ENCODE measurements at places on chromosomes 3 and 15.

- DNase-seq: no peak
Measured at GRCh38 chr15:26115229-26115943, 252.3 kb upstream of the ATP10A start.

DNA sequence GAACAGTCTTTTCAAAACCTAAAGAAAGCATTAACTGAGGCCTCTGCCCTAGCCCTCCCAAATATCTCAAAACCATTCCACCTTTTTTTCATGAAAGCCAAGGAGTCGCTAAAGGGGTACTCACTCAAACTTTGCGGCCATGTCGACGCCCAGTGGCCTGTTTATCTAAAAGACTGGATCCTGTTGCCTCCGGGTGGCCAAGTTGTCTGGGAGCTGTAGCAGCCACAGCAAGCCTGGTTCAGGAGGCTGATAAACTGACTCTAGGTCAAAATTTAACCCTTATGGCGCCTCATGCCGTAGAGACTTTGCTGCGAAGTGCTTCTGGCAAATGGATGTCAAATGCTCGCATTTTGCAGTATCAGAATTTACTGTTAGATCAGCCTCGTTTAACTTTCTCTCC lies 39.5 kb downstream of the ZBTB11 start:
- no peak for DNase-seq

DNA sequence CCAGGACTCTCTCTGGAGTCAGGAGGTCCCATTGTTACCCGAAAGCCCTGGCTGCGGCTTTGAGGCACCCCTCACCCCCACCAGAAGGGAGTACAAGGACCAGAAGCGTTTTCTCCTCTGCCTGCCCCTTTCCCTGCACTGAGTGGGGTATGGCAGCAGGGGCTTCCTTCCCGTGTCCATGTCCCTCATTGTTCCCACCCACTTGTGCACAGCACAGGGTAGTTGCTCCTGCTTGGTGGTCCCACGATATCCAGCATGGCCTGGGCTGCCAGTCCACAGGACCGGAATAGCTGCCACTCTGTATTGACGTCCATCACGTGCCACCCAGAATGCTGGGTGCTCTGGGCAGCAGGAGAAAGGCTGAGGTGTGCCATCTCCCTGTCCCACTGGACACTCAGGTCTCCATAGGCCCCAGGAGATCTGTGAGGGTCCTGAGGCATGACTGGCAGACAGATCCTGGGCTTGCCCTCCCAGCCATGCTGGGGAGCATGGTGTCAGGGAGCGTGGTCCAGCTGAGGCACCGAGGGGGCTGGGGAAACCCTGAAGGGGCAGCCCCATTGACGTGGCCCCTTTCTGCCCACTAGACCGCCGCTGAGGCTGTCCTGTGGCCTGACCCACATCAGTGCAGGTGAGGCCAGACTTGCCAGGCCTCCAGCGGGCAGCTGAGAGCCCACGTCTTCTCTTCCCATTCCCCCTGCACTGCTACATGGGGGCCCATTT lies 45.3 kb upstream of the SEC22A start:
- DNase-seq: no peak

DNA sequence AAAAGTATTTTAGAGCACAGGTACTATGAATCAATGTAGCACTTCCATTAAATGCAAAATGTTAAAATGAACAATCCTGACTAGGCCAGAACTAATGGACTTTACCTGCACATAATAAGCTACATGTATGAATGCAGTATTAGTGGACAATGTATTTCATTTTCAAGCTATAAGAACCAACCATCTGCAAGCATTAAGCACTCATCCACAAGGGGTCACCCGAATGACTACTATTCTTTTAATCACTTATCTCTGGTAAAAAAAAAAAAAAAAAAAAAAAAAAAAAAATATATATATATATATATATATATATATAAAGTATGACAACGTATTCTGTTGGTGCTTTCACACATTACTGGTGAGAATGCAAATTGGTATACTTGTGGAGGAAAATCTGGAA lies 7.2 kb downstream of the HERC1 start:
- DNase-seq: no peak

DNA sequence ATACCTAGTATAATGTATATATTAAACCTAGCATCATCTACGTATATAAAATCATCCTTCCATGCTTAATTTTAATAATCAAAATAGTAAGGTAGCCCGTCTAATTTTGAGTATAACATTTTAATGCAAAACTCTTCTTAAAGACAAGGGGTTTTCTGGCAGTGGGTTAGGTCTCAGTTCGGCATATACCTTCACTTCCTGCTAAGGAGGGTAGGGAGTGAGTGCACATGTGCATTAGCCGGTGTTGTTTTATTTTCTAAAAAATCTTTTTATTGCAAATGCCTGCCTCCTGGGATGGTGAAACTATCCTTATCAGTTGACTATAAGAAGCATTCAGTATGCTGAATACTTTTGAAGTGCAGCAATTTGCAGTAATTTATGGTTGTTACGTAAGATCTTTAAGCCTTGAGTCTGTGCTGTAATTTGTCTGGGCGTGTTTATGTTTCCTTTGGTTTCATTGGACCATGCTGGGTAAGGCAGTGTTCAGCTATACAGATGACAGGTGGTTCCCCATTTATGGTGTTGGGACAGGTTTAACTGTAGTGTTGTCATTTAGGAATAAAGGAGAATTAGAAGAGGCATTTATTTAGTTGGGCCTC lies 11.7 kb downstream of the ARHGEF26 start:
- DNase-seq: no peak

DNA sequence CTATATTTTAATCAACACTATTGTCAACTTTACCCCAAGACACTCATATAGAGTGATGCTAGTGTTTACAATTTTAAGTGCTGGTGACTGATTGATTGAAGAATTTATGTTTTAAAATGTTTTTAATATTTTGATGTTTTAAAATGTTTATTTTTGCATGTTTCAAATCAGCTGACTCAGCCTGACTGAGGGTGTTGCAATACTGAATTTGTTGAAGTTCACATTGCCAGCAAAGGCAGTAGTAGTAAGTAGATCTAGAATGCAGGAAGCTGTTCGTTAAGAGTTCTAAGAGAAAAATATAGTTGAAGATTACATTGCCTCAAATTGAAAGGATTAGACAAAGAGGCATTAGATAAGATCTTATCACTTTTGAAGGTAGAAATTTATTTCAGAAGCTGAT lies 977.6 kb downstream of the IGSF11 start:
- no peak for DNase-seq

DNA sequence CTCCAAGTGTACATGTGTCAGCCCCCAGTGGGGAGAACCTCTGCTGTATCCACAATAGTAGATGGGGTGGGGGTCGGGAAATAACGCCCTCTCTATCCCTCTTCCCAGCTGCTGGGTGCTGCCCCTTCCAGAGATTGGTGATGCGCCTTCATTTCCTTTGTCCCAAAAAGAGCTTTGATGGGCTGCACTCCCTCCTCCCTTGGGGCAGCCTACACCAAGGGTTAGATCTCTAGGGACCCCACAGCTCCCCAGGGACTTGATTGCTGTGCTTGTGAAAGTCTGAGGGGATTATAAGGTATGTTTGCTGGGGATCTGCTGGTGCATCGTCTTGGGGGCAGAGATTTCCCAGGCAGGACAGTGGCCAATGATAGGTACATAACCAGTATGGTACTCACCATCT lies 105.3 kb downstream of the UNC13C start:
- no peak for DNase-seq

- DNase-seq: no peak
Measured at GRCh38 chr15:86322629-86323028, 243.0 kb downstream of the AGBL1 start.

DNA sequence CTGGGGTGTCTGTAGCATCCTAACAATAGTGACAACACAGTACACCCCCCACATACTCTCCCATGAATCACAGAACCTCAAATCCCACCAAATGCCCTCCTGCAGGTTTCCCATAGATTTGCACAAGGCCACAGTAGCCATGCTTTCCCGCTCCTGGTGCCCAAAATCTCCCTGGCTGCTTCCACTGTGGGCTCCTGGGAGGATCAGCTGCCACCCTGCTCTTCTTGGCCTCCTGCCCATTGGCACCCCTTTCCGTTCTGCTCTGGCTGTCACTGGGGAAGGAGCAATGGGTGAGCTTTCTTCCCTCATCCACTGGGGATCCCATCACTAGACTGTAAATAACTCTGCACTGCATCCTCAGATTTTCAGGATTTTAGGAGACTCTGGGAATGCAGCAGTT lies 92.1 kb upstream of the SLC24A5 start:
- no peak for DNase-seq

DNA sequence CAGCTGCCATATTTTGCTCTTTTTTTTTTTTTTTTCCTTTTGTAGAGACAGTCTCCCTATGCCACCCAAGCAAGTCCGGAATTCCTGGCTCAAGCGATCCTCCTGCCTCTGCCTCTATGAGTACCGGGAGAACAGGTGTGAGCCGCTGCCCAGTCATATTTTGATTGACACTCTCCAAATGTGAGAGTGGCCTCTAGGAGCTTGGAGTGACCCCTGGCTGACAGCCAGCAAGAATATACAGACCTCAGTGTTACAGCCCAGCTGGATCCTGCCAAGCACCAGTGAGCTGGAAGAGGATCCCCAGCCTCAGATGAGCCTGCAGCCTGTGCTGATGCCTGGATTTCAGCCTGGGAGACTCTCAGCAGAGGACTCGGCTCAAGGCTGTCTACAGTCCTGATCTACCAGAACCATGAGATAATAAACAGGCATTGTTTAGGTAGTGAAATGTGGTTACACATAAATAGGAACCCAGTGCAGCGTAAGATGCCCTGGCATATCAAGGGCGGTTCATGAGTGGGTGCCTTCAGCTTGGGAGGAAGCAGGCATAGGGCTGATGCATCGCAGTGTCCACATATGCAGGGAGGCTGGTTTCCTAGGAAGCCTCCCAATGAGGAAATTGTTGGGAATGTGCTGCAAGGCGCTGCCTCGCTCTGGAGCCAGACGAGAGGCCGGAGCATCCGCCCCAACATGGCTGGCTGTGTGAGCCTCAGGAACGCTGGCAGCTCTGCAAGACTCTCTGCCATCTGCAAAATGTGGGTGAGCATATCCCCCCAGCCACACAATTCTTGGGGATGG lies 38.9 kb upstream of the ATP10A start:
- no peak for DNase-seq

- no peak for DNase-seq
Measured at GRCh38 chr3:120459196-120459595, 8.4 kb upstream of the FSTL1 start.

DNA sequence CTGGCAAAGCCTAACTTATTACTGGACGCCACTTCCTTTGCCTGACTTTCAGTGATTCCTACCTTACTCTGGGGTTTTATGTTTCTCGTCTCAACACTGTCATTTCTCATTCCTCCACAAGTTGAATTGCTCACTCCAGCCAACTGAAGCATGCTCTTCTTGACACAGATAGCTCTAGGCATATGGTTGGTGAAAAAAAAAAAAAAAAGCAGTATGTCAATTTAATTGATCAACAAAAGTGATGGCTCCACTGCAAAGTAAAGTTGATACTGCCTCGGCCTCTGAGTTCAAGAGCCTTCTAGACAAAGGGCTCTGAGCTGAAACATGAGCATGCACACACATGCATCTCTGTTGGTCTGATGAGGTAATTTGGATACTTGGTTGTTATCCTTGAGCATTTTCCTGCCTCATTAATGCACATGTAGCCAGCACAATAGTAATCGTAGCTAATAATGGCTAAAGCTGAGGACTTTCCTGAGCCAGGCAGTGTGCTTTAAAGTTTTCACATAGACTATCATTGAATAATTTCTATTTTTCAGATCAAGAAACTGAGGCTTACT lies 21.4 kb upstream of the UBE2Q2 start:
- no peak for DNase-seq

- DNase-seq: no peak
Measured at GRCh38 chr15:70882361-70882760, 9.9 kb downstream of the THAP10 start.

DNA sequence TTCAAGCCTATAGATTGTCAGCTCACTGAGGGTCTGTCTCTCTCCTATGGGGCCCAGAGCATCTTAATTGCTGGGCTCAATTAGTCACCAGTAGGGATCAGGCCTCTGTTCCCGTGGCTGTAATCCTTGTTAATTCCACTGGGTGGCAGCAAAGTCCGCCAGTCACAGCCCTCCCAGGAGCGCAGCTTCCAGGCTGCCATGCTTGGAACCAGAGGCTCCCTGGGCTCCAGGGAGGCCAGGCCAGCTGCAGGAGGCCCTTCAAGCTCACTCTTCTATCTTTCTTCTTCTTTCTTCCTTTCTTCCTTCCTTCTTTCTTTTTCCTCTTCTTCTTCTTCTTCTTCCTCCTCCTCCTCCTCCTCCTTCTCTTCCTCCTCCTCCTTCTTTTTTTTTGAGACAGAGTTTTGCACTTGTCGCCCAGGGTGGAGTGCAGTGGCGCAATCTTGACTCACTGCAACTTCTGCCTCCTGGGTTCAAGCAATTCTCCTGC lies 14.4 kb downstream of the RNU5B-1 start:
- DNase-seq: peak; percentile 16

DNA sequence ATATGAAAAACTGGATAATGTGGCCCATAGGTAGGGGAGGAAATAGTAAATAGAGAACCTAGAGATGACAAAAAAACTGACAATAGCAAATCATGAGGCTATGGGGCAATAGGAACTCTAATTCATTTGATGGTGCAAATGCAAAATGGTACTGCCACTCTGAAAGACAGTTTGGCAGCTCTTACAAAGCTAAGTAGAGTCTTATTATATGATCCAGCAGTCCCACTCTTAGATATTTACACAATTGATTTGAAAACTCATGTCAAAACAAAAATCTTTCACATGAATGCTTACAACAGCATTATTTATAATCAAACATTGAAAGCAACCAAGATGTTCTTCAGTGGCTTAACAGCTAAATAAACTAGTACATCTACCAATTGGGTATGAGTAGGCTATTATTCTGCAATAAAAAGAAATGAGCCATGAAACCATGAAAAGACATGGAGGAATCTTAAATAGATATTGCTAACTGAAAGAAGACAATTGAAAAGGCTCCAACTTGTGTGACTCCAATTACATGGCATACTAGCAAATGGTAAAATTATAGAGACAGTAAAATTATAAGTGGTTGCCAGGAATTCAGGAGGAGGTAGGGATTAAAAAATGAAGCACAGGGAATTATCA lies 321.8 kb upstream of the STAC start:
- peak; percentile 71 for DNase-seq

GRCh38 chr3:18556503-18557135 lies 131.5 kb upstream of the SATB1 start:
- no peak for DNase-seq

- no peak for DNase-seq
Measured at GRCh38 chr15:48802257-48802656, 8.6 kb downstream of the CEP152 start.

All from NCI-H2029 treated with DMSO at 0.1 percent for 48 hours (cell line).